Stimulated activated CD8-positive, alpha-beta memory T cell treated with anti-CD3 and anti-CD28 coated beads, Interleukin-15, amount 100 ng/mL, for 4 hours (primary cell): ENCODE measurements at places on chromosomes 2 and 18.

DNA sequence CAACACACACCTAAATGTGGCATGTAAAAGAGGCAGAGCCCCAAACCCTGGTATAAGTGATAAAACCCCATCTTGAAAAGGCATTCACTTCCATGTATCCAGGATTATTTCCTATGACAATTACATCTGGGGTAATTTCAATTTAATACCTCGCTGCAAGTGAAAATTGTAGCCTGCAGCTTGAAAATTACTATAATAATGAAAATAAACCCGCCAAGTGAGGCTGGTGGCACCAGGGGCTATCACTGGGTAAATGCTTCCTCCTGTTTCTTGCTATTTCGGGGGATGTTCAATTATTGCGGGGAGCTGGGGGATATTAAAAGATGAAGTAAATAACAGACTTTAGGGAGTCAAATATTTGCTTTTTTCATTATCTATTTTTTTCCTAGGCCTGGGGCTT, 159.5 kb upstream of the CAPN13 start:
- DNase-seq = no peak

- DNase-seq = no peak
Observed at GRCh38 chr2:39778233-39778632, 825 bp downstream of the THUMPD2 start.

DNA sequence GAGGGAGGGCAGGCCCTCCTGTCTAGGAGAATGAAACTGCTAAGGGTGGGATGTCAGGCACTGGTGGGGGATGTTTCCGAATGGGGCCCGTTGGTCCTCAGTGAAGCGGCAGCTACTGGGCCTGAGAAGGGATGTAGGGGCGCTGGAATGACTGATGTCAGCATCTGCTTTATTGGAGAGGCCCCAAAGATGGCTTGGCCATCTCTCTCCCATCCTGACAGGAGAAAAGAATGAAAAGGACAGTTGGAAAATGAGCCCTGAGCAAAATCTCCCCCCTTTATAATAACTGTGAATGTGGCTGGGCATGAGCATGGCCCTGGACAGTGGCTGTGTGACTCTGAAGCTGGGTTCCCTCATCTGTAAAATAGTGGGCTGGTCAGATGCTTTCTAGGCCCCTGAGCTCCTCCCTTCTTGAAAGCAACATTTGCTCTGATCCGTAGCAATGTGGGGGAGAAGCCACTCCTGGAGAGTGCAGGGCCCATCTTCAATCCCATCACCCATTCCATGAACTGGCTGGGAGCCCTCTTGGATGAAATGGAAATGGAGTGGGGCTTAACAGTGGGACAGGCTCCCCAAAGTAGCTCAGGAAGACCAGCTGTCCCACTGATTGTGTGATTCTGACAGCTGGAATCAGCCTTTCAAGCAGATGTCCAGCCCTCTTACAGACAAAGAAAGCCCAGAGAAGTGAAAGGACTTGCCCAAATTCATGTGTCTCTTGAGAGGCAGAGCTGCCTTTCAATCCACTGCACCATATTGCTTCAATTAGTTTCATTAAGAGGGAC, 232.7 kb upstream of the SMAD2 start:
- DNase-seq = no peak

DNA sequence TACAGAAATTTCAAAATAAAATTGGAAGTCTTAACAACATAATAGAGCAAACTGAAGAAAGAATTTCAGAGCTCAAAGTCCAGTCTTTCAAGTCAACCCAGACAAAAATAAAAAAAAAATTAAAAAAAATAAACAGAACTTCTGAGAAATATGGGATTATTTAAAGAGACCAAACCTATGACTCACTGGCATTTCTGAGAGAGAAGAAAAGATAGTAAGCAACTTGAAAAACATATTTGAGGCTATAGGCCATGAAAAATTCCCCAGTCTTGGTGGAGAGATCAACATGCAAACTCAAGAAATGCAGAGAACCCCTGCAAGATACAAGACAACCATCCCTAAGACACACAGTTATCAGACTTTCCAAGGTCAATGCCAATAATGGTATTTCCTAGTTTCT, 167.4 kb downstream of the RNF144A start:
- DNase-seq = no peak

- DNase-seq = no peak
Observed at GRCh38 chr2:174336501-174337336, 2.0 kb downstream of the SP9 start.

GRCh38 chr18:13103366-13103765, 112.2 kb downstream of the CEP192 start:
- no peak for DNase-seq

DNA sequence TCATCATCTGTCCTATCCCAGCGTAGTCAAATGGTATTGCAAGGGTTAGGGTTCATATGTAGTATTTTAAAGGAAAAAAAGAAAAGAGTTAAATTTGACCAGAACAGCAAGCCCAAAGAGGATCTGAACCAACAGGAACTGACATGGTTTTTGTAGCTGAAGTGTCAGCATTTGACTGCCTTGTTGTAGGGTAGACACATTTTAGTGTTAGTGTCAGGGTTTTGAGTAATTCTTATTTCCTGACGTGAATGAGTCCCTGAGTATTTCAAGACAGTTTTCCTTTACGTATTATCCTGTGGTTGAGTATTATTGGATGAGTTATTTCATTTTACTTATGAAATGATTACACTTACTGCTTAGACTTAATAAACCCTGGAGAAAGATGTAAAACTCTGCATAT, 173.3 kb upstream of the ZEB2 start:
- DNase-seq = no peak

GRCh38 chr2:9755638-9756037, 87.6 kb upstream of the TAF1B start:
- no peak for DNase-seq

- no peak for DNase-seq
Observed at GRCh38 chr2:40877734-40878288, 425.9 kb upstream of the SLC8A1 start.

- DNase-seq = no peak
Observed at GRCh38 chr2:226969417-226970080, 133.7 kb downstream of the RHBDD1 start.

DNA sequence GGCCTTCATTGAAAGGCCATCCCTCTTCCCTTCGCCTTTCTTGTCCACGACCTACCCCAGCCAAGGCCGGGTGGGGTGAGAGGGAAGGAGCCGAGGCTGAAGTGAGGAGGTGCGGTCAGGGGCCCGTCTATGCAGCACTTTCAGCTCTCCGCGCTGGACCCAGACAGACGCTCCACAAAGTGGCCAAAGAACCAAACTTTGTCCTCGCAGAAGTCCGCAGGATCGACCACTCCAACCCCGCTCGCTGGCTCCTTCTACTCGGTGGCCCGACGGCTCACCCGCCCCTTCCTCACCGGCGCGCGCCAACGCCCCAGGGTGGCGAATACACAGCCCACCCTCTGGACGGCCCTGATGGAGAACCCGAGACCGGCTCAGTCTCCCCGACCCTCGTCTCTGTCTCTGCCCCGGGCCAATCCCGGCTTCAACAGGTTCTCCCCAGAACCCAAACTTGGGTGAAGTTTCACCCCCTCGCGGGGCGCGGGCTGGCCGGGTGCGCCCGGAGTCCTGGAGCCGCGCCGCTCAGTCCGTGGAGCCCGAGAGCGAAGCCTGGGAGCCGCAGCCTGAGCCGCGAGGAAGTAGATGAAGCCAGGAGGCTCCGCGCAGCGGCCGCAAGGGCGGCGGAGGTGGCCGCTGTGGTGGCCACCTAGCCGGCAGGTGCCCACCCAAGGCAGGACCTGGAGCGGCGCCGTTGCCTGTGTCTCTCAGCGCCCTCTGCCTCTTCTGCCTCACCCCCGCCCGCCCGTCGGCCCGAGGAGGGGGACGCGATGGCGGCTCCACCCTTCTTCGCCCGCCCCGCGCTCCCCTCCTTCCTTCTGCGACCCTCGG, 26.7 kb upstream of the ALPP start:
- DNase-seq = no peak

DNA sequence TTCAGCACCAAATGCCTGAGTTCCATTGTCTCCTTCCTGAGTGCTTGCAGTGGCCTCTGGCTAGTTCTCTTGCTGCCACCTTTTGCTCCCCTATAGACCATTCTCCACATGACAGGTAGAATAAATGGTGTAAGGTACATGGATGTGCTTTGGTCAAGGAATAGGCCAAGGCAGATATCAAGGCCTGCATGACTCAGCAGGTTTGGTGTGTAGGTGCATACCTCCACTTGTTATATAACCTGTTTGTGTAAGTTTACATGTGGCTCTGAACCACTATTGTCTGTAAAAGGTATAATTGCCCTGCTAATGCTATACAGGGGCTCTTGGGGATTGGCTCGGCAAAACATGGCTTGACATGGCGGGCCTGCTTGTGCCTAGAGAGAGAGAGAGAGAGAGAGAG, 143.5 kb downstream of the KLHL14 start:
- DNase-seq = no peak

GRCh38 chr18:54671291-54671881, 80.3 kb downstream of the DYNAP start:
- no peak for DNase-seq

DNA sequence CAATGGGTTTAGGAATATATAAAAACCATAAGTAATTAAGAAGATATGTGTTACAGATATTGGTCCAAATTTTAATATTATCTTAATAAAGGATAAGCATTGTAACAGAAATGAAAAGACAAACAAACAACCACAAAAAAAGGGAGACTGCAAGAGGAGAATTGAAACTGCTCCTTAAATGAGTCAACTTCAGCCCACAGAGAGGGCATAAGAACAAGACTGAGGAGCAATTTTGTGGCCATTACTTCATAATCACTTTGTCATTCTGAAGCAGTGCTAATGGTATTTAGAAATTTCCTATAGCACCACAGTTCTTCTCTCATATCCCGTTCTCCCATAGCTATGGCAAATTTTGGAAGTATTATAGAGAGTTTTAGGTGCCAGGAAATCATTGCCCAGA, 193.2 kb upstream of the HNMT start:
- no peak for DNase-seq

DNA sequence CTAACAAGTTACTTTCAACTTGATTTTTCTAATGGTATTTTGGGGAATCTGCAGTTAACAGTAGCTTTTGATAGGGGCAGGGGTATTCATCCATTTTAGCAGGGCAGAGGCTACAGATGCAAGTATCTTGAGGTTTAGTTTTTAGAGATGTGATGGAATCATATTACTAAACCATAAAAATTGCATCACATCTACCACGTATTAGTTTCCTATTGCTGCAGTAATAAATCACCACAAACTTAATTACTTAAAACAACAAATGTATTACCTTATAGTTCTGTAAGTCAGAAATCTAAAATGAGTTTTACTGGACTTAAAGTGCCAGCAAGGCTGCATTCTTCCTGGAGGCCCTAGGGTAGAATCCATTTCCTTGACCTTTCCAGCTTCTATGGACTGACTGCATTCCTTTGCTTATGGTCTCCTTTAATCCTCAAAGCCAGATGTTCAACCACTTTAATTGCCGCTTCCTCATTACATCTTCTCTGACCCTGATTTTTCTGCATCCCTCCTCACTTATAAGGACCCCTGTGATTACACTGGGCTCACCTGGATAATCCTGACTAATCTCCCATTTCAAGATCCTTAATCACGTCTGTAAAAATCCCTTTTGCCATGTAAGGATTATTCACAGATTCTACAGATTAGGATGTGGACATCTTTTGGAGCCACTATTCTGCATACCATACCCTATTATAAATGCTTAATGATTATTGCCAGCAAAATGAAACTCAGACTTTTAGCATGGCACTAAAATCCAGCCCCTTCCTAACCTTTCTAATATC, 21.9 kb upstream of the EXOC6B start:
- no peak for DNase-seq

GRCh38 chr18:5370332-5370731, 74.8 kb upstream of the ZBTB14 start:
- no peak for DNase-seq

DNA sequence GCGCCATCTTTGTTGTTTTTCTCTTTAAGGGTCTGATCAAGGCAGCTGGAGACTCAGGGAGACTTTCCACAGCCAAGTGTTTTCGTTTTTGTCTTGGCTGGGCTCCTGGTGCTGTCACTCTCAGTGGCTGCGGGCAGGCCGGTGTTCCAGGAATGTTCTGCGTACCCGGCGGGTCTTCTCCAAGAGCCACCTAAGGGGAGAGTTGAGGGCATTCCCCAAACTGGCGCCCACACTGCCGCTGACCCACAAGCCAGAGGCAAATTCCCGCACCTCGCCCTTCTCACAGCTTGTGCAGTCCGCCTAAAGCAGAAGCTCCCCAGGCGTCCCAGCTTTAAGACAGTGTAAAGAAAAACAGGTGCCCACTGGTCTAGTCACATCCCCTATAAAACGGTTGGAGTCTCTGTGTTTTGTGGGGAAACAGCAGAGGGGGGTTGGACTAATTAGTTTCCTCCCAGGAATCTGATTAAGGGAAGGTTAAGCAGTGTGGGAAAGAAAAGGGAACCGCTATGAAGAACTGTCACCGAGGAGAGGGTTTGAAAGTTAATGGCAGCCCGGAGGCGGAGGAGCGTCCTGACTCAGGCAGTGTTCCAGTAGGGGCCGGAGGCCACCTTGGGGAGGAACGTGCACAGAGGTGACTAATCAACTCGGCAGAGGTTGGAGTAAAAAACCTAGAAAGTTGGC, 224.5 kb downstream of the SLC4A3 start:
- no peak for DNase-seq

DNA sequence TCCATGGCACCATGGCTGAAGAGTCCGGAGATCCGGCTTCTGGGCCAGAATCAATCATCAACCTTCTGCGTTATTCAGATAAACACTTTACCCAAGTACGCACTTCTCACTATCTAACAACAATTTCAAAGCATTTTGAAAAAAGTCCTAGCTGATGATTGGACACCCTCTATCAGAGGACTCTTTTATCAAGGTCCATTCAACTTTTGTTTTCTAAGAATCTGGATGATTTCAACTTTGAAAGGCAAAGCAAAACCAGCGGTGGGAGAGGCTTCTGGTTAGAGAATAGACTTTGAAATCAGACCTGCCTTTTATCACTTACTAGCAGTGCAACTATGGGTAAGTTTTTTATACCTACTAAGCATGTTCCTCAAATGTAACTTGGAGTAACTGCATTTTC, 293.6 kb upstream of the TNP1 start:
- DNase-seq = no peak

- DNase-seq = no peak
Observed at GRCh38 chr2:181944164-181944913, 41.3 kb upstream of the PPP1R1C start.

DNA sequence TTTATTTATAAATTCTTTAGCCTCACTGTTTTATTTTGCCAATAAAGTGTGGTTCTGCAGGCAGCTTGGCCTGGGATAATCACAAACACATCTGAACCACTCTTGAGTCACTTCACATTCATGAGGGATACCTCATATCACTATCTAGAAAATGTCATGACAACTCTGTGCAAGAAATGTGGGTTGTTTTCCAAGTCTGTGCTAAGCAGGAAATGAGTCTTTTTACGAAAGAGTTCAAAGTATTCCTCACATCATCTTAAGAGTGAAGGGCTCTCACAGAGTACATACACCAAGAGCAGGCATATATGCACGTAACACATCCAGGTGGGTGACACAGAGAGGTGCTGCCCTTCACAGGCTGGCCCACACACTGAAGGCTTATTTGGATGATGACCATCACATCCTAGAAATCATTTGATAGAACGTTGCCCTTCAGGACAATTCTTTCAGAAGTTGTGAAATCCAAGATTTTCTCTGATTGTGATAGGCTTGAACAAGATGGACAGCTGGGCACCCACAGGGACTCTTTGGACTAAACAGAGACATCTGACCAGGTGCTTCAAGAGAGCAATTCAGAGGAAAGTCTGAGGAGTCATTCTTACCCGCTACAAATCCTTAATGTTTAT, 811.1 kb upstream of the LRATD1 start:
- no peak for DNase-seq
